ENCODE measurements at places on chromosomes 5 and 9. TPM values are rescaled to one million over a fixed set of nuclear protein-coding genes. Genes with fewer than 3 reads are reported as not detected.
A peak's percentile ranks its signal among the peaks of the same experiment; 100 is the strongest.

DNA sequence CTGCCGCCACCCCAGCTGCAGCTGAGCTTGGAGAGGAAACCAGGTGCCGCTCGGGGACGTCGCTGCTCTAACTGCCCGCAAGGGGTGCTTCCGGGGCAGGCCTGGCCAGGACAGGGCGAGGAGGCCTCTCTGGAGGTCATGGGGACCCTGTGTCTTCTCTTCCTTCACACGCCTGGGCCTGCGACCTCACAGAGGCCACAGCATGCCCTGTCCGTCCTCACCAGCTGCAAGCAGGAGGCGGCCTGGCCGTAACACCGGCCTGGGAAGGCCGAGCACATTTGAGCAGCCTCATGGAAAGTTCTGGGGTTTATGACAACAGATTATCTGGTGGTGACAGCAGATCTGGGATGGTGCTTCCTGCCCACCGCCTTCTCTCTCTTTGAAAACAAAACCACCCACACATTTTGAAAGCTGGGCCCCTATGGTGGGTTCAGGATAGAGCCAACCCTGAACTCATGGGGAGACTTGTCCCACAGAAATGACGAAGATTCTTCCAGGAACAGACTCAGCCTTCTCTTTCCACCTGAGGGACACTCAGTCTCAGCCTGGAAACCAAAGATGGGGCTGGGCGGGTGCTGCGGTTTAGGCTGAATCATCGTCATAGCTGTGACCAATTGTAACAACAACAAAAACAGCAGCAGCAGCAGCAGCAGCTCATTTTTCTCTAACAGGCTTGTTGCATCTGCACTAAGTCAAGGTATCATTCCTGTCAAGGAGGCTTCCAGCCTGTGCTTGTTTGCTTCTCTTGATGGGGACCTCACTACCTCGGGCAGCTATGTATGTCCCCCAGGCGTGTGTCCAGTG, 99.6 kb upstream of the RAPGEF1 start:
- DNase-seq = peak; percentile 29

GRCh38 chr5:15702102-15702501, 202.1 kb downstream of the FBXL7 start:
- no peak for DNase-seq

GRCh38 chr5:105158526-105158925, 1595.9 kb upstream of the NUDT12 start:
- no peak for DNase-seq

- no peak for DNase-seq
Measured at GRCh38 chr9:16964228-16964627, 93.8 kb upstream of the BNC2 start.

DNA sequence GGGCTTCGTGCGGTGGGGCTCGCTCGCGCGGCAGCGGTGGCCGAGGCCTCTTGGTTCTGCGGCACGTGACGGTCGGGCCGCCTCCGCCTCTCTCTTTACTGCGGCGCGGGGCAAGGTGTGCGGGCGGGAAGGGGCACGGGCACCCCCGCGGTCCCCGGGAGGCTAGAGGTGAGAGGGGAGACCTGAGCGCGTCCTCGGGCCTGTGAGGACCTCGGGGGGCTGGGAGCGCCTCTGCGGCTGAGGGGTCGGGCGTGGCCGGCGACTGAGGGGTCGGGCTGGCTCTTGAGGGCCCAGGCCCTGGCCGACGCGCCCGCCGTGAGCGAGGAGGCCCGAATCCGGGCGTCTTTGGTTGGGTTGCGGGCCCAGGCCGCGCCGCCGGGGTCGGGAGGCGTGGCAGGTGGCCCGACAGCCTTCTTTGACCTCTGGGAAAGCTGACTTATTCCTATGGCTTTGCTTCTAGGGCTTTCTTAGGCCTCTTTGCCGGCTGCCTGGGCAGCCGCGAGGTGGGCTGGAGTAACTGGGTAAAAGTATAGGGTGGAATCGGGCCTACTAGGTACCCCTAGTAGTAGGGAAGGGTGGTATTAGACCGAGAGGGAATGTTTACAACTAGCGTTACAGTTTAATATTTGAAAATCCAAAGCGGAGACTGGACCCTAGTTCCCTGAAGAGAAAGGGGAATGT, at the start of gene CANX:
TSS of gene CANX (plus strand) at position 33 of the 681 bp plus-strand sequence. CDS start 6,715 bp downstream, outside the sequence.
- DNase-seq = no peak

DNA sequence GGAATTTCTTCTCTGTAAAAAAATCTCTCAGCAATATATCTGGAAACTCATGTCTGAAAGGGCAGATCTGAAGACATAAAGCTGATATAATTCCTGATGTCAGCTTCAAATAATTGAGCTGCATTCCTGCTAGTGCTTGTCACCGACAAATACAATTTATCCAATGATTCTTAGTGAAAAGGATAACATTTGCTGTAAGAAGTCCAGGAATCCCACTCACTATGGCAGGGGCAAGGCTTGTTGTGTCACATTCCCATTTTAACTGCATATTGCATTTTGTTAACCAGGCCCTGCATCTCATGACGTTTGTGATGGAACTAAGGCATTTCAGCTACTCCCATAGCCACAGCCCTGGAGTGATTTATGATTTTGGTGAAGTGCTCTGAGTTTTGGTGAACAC, 160.1 kb upstream of the DAB2 start:
- no peak for DNase-seq

- DNase-seq = no peak
Measured at GRCh38 chr5:153212471-153212870, 278.0 kb upstream of the GRIA1 start.

GRCh38 chr9:77588271-77588937, 59.7 kb downstream of the GNA14 start:
- DNase-seq = no peak

- DNase-seq = no peak
Measured at GRCh38 chr5:72228960-72229359, 91.1 kb downstream of the MRPS27 start.

DNA sequence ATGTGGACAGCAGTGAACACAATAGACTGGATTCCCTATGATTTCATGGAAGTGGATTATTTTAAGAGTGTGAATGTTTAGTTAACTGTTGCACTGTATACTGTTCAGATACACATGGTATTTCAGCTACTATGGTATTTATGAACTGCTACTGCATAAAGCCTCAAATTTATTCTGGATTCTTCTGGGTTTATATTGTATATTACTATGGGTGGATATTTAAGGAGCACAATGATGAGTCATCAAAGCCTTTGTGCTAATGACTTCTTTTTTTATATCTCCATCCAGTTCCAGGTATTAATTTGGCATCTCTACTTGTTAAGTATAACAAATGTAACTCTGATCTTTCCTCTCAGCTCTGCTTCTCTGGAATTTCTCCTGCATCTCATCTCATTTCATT, 6.8 kb downstream of the KDM4C start:
- DNase-seq = no peak

DNA sequence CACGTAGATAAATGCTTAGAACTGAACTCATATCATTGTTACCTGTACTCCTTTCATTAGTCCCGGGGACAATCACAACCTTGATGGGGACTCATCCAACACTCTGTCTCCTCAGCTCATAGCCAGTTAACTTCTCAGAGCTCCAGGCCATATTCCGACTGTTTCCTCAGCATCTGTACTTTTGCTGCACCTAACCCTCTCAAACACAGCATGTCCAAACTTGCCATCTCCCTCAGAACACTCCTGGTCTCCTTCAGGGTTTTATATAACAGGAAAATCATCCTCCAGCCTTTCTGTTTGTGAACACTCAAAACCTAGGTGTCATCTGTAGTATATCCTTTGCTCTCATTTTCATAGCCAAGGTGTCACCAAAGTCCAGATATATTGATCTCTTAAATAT, 150.5 kb downstream of the CDH6 start:
- DNase-seq = no peak

GRCh38 chr9:105511446-105511845, 46.5 kb upstream of the FKTN start:
- DNase-seq = no peak

DNA sequence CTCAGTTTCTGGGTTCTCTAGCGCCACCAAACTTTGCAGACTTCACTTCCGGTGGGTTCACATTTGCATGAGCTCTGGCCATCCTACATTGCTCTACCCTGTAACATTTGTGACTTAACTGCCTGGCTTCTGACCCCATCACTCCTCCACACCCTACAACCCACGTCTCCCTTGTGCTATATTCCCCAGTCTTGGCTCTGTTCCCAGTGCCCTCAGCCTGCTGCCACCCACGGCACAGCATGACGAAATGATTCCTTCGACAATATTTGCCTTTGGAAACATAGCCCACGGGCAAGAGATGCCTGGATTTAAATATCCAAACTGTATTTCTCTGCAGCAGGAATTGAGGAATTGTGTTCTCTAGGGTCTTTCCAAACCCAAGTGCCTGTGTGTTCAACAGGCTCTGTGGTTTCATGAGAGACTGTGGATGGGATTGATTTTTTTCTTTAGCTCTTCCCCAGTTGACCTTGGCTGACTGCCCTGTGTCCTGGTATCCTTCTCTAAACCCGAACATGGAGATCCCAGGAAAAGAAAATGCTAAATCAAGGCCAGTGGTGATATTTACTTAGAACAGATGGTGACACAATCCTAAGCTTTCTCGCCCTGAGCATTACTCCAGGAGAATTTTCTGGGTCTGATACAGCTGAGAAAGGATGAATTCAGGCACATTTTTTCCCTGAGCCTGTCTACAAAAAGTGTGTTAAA, 44.4 kb upstream of the GRIA1 start:
- DNase-seq = peak; percentile 65

DNA sequence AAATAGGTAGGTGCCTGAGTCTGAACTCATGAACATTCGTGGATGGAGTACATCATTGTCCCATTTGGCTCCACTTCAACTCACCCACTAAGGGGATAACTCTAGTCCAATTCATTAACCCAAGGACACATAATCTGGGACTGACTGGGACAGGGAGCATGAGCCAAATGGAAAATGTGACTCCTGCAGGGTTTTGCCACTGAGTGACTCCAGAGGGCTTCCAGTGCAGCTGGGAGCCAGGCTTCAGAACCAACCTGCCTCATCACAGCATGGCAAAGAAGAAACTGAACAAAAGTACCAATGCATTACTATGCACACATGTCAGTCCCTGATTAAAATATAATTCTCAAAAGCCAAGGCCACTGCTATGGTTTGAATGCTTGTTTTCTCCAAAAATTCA, 159.7 kb upstream of the SNX2 start:
- DNase-seq = no peak

- no peak for DNase-seq
Measured at GRCh38 chr9:21989440-21990189, 4.6 kb downstream of the CDKN2A start.

DNA sequence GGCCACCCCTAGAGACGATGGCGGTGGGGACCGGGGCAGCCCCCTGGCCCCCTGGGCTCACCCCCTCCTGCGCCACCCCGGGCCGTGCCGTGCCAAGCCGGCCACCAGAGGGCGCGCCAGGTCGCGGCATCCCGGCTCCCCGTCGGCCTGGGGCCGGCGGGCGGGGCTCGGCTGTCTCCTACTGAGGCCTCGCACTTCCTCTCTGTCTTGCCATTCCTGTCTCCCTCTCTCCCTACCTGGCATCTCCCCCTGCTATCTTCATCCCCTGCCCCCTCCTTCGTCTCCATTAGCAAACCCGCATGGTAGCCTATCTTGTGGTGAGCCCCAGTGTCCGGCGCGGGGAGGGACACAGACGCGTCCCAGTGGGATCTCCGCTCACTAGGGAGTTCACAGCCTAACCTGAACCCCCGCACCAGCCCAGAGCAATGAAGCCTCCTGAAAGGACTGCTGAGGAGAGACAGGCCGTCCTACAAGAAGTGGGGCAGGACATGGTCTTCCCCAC, 29.8 kb upstream of the FABP6 start:
- peak; percentile 89 for DNase-seq

SPINK6 gene
- not detected for total RNA-seq

SPINK13 gene
- total RNA-seq = 1.5 TPM

GSN gene
- total RNA-seq = 675 TPM

CDX1 gene
- 2.0 TPM for total RNA-seq

CDH9 gene
- 2.0 TPM for total RNA-seq

GPR150 gene
- total RNA-seq = 0.18 TPM

ATOX1 gene
- 80.6 TPM for total RNA-seq

DND1 gene
- total RNA-seq = not detected

TRIM7 gene
- total RNA-seq = 7.5 TPM

EIF4E1B gene
- not detected for total RNA-seq

All from stomach (tissue), 19 donors.